Natural killer cell (primary cell): ENCODE measurements at places on chromosomes 11 and 22. TPM values are rescaled to one million over a fixed set of nuclear protein-coding genes. Genes with fewer than 3 reads are reported as not detected.

- DNase-seq: no peak
Observed at GRCh38 chr22:45082795-45083194, 73.0 kb upstream of the PHF21B start.

- no peak for DNase-seq
Observed at GRCh38 chr11:111726301-111726713, 39.9 kb downstream of the PPP2R1B start.

- no peak for DNase-seq
Observed at GRCh38 chr22:17569971-17570511, 6.7 kb downstream of the SLC25A18 start.

DNA sequence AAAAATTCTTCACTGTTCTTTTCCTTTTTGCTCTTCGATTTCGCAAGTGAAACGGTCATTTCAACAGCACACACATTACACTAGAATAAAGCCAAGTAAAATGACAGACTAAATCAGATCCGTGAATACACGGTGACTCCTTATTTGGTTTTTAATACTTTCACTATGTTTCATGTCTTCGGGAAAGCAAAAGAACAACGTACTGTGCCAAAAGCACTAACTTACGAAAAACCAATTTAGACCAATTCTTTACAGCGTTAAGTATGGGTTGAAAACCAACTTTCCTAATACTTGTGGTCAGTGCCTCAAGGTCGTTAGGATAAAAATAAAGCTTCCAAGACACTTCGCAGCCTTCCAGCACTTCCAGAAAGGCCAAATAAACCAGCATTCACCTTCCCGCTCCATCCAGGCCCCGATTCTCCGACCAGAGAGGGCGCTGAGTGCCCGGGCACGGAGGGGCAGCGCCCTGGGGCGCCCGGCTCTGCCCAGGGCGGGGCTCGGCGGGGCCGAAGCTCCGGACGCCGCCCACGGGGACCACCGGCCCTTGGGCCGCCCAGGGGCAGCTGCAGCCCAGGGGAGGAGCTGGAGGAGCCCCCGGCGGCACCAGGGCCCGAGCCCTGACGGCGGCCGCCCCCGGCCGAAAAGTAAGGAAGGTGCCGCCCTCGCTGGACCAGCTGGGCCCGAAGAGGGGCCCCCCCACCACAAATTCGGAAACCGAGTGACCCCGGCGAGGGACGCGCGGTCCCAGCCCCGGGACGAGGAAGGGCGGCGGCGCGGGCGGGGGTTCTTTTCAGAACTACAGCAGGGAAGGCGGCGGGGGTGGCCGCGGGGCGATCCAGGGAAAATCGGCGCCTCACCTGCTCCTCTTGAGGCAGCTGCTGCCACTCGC is 499 bp downstream of the ATL3 start:
- DNase-seq: peak; percentile 57

Gene SOX6
- 0.27 TPM for total RNA-seq

DNA sequence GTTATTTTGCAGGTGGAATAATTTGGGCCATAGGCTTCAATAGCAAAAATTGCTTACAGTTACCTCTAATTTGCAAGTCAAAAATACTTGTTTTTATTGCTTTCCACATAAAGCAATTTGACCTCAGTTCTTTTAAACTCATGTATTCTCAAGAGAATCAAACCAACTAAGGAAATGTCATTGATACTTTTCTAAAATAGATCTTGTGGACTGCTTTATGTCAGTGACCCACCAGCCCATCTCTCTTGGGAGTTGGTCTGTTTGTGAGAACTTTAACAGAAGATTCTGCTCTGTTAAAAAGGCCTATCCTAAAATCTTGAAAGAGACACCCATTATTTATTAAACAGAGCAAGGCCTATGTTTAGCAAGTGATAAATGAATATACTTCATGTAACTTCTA is 75.2 kb downstream of the DDIAS start:
- DNase-seq: no peak

DNA sequence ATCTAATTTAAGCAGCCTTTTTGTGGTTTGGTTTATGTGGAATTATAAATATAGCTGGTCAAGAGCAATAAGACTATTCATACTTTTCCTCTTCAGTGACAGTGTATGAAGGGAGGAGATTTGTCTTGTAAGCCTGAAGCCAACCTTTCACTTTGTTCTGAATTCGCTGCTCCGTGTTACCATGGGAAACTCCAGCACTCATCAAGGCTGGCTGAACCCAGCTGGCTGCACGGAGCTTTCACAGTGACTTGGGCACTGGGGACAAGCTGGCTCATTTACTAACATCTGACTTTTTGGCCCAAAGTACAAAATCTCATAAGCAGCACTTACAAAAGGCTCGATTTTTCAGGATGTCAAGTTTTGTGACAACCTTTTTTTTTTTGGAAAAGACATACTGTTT is 120.4 kb upstream of the GRIA4 start:
- no peak for DNase-seq

DNA sequence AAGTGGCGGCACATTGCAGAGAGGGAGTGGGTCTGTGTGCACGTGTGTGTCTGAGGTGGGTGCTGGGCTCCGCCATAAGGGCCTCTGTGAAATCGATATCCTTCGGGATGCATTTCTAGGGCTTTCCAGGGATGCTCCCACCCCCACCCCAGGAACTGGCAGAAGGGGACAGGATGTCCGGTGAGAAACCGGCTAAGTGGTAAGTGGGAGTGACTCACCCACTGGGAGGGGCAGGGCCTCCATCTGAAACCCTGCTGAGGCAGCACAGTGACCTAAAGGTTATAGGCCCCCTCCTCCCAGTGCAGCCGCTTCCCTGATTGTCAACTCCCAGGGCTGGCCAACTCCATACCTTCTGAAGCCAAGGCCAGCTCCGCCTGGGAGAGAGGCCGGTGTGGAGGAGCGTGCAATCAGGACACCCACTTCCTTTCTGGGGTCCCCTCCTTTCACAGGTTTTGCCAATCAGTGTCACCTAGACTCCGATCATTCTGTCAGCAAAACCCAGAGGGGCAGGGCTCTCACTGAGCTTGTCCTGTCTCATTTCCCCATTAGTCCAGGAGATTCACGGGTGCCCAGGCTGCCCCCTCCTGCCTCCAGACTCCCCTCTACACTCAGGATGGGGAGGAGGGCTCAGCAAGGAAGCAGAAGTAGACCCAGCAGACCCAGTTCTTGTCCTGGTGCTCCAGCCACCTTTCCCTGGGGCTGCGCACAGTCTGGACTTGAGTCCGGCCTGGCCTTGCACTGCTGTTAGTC is 44.5 kb downstream of the NECTIN1 start:
- peak; percentile 36 for DNase-seq

- no peak for DNase-seq
Observed at GRCh38 chr11:12127206-12127898, 17.0 kb downstream of the MICAL2 start.

DNA sequence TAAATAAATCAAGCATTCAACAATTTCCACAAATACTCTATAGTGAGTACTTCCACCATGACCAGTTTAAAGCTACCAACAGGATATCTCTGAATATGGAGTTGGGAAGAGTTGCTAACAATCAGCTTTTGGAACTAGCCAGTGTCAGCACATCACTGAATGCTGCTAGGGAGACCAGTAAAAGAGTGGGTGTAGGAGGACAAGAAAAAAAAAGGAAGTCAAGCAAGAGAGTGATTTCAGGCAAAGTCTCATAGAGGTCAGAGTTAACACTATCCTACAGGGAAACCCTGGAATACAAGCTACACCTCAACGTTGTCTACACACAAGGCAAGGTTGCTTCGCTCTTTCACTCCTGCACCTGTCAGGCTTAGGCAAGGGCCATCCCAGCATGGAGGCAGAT is 24.2 kb downstream of the EIF3F start:
- no peak for DNase-seq

Gene OR10A5
- not detected for total RNA-seq

Gene MADD
- 333 TPM for total RNA-seq

GRCh38 chr11:114438303-114438702 is 964 bp upstream of the REXO2 start:
- DNase-seq: no peak

Gene COMMD9
- 79.1 TPM for total RNA-seq

GRCh38 chr11:10307400-10308200 is 2.7 kb downstream of the ADM start:
- DNase-seq: peak; percentile 80

DNA sequence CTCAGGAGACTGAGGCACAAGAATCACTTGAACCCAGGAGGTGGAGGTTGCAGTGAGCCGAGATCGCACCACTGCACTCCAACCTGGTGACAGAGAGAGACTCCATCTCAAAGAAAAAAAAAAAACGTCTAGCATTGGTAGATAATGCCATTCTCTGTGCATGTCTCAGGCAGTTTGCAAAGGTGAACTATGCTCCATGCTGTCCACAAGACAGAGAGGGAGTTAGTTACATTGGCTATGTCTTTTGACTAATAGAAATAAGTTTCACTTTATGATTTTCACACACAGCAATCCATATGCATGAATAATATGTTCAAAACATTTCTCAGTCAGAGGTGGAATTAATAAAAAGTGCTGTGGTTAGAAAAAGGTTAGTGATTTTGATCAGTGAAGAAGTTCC is 591.4 kb downstream of the ETS1 start:
- DNase-seq: no peak

- DNase-seq: no peak
Observed at GRCh38 chr22:46317646-46318045, 17.9 kb upstream of the TRMU start.

DNA sequence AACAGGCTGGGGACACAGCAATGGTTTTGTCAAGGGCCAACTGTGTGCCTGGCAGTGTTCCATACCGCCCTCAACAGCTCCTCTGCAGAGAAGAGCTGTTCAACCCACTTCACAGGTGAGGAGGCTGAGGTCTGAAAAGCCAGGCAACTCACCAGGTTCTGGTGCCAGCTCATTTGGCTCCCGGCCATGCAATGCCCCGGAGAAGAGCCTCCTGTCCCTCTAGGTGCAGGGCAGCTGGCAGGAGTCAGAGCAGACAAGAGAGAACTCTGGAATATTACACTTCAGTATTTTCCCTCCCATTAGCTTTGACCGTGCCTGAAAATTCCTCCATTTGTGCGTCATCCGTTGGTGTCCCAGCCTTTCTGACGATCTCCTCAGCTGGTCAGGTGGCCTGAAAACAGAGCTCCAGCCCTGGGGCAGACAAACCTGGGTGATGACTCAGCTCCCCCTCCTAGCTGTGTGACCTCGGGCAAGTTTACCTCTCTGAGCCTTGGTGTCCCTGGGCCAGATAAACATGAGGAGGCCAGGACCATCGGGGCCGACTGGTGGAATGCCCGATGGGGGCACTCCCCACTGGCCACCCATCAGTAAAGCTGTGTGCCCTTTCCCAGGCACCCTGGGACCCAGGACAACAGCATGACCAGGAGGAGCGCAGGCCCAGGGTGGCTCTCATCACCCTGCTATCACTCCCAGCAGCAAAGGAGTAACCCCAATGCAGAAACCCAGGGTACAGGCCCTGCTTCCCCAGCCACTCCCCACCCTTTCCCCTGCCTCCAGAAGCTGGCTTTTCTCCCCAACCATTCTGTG is 9.6 kb upstream of the C1QTNF6 start:
- no peak for DNase-seq

Gene CERK
- total RNA-seq: 71.2 TPM

Gene DDX25
- not detected for total RNA-seq

GRCh38 chr11:118238929-118239328 is 13.2 kb downstream of the MPZL3 start:
- no peak for DNase-seq

Gene HTATIP2
- total RNA-seq: 16.7 TPM

DNA sequence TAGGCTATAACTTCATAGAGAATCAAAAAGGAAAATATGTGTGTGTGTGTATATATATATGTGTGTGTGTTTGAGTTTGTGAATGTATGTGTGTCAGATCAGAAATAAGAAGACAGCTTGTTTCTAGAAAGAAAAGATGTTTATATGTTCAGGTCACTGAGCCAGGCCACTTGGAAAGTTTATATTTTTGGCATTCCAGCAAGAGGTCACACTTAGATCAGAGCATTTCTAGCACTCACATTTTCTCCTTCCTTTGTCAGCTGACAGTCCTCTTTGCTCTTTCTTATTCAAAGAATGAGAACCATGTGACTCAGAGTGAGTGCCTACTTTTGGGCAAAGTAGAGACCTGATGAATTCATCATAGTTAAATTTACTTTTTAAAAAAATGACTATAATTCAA is 22.9 kb downstream of the RAB38 start:
- no peak for DNase-seq

Gene OR52I1
- not detected for total RNA-seq
